ENCODE measurements at places on chromosomes 7 and 10.

DNA sequence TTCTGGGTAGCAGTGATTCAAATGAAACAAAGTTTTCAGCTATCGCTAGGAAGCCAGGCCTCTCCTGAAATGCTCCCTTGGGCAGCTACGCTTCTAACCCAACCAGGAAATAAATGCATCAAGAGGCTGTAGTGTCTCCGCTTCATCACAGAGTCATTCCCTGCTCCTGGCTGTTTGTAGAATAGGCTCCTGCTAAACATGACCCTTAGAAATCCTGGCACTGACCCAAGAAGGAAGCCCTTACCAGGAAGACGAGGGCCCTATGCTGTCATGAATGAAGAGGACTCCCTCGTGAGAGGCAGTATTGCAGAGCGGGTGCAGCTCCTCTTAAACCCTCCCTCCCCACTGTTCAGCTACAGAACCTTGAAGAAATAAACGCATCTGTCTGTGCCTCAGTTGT lies 48.3 kb downstream of the NOD1 start:
- no peak for DNase-seq

GRCh38 chr10:24790599-24790998 lies 66.9 kb upstream of the ARHGAP21 start:
- DNase-seq, result no peak

GRCh38 chr10:31780717-31781116 lies 147.9 kb downstream of the ARHGAP12 start:
- DNase-seq, result no peak

GRCh38 chr7:133529861-133530260 lies 277.0 kb downstream of the EXOC4 start:
- no peak for DNase-seq

GRCh38 chr7:26704786-26705185 lies 159.6 kb downstream of the SKAP2 start:
- no peak for DNase-seq

DNA sequence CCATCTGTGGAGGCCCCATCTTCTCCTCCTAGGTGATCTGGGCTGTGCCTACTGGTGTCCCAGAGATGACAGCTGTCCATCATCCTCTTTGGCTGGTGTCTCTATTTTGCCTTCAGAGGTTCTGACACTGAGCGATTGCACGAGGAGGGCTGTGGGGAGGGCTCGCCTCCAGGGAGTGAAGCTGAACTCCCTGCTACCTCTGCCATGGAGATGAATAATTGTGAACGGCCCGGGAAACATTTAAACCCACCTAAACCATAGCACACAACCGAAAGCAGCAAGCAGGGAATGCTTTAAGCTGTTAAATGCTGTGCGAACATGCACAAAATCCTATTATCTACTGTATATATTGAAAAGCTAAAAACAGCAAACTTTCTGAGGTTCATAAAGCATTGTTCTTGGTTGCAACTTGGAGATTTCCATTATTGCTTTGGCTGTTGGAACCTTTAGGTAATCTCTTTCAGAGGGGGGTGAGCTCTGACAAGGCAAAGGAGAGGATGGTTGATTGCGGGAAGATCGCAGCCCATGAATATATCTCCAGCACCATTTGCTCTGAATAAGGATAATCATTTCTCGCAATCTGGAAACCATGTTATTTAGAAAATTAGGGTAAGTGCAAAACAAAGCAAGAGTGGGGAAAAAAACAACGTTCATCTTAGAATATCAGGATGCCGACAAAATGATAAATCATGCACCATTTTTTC lies 507.6 kb downstream of the GALNT17 start:
- no peak for DNase-seq

GRCh38 chr7:156892081-156892800 lies 742 bp downstream of the LMBR1 start:
- no peak for DNase-seq

DNA sequence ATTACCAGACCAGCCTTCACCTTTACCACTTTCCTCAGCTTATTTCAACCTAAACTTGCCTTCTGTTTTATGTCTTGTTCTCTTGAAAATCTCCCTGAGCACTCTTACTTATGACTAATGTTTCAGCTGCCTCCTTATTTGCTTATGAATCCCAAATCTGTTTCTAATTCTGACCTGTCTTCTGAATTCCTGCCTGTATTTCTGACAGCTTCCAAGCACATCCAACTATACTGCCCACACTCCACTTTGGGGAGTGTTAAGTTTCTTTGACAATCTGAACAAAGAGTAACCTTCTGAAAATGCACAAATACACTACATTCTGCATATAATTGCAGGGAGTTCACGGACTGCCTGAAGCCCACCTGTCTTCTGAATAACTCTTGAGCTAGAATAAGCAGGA lies 48.7 kb downstream of the ARMC3 start:
- DNase-seq, result no peak

DNA sequence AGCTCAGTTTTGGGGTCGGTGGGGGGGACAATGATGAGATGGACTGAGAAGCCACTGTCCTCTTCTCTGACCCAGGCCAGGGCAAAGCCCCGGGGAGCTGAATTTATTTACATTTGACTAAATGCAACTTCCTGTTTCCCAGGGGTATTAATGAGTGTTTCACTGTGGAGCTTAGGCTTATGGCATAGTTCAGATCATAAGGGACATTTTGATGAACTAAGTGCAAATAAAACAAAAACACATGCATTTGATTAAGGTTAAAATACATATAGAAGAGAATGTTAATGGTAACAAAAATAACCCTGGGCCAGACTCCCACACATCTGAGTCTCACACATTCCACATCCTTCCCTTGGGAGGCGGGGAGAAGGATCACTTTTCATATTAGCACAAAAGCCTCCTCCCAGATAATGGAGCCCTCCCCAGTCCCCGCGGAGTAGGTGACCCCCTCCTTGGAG lies 320.6 kb downstream of the FRMD4A start:
- DNase-seq, result peak; percentile 52

- no peak for DNase-seq
Measured at GRCh38 chr10:124763267-124763666, 19.1 kb upstream of the FAM53B start.

GRCh38 chr10:72328829-72329204 lies 25.9 kb downstream of the DNAJB12 start:
- DNase-seq, result no peak

DNA sequence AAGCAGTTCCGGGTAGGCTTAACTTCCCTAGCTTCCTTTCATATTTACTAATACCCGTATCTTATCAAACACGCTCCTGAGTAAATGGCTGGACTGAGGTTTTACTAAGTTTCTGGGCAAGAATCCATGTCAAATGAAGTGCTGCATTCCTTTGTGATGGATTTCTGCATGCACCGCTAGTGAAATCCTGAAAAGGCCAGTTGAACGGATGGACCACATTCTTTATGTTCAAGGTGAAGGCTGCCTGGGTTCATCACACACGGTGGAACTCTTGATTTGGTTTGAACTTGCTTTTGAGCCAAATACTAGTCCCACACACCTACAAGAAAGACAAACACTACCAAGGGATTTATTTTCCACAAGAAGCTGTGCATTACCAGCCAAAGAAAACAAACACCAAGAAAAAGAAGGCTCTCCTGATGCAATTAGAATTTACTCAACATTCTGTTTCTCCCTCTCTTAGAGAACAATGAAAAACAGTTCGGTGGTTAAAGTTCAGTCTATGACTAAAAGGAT lies 255.0 kb upstream of the SEMA3C start:
- peak; percentile 89 for DNase-seq

DNA sequence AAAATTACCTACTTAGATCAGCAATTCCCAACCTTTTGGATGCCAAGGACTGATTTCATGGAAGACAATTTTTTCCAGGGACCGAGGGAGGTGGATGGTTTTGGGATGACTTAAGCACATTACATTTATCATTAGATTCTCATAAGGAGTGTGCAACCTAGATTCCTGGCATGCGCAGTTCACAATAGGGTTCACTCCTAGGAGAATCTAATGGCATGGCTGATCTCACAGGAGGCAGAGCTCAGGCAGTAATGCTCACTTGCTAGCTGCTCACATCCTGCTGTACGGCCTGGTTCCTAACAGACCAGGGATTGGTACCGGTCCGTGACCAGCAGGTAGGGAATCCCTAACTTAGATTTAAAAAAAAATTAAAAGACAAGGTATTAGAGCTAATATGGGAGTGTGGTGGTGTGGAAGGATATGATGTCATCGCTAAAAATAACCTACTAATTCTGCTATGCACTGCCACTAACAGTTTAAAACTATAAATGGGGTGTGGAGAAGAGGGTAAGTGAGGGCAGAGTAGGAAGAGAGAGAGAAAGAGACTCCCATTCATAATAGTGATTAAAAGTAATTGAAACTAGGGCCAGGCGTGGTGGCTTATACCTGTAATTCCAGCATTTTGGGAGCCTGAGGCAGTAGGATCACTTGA lies 282.7 kb downstream of the BAMBI start:
- no peak for DNase-seq

- DNase-seq, result no peak
Measured at GRCh38 chr10:2351566-2351965, 614.2 kb upstream of the ADARB2 start.

- DNase-seq, result peak; percentile 12
Measured at GRCh38 chr7:38731215-38731614, 100.0 kb upstream of the AMPH start.

DNA sequence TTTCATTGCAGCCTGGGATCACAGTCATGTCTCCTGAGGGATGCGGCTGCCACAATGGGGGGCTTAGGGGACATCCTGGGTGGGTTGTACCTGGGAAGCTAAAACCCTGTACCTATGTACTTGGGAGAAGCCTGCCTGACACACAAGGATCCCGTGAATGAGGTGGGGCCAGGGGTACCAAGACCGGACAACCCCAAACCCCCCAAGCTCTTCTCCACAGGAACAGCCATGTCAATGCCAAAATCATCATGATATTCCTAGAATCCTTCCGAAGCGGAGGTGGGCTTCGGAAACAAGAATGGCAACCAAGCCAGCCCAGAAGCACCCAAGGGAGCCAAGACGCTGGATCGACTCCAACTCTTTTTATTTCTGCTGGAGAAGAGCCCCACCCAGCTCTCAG lies 260.3 kb upstream of the TCERG1L start:
- DNase-seq, result no peak

DNA sequence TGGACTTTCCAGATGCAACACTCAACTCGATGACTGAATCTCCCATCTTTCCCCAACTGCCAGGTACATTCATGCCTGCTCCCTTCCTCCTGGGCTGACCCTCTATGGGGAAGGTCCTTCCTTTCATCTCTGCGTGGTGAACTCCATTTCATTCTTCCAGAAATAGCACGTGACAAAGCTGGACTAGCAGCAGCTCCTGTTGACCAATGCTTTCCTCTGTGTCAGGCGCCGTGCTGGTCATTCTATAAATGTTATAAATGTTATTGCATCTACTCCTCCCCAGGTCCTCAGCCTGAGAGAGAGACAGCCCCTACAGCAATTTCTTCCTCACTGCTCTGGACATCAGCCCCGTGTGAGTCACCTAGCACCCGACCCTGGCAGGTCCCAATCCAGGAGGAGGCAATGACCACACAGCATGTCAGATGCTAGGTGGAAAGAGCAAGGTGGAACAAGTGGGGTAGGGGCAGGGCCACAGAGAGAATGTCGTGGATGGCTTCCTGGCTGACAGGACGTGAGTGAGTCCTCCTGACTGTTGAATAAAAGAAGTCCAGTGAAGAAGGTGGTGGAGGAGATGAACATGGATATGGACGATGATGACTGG lies 178.1 kb downstream of the ADAM12 start:
- no peak for DNase-seq

- peak; percentile 88 for DNase-seq
Measured at GRCh38 chr7:2175514-2175913, 57.2 kb downstream of the MAD1L1 start.

DNA sequence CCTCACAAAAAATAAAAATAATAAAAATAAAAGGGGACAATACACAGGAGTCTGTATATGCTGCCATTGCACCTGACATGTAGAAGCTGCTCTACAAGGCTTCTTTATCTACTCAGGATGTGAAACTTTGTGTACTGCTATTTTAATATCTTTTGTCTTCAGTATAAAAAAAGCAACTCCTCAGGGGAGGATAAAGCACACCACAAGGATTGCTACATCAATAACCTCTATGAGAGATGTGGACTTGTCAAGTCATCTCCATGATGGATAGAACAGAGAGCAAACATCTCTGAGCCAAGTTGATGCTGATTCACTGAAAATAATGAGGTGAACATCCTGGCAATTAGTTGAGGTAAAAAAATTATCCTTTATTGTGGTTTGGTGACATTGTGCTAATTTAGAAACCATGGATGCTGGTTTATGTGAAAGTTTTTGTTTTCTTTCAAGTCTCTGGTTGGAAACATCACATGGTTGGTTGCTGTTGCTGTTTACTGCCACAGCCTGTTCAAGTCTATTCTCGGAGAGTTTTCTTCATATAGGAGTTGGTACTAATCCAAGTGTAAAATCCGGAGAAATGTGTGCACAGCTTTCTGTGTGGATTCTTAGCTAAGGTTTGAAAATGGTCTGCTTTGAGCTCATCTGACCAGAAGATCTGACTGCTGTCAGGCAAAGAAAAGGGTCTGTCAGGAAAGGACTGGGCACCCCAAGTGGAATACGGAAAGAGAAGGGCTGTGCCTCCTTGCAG lies 1.5 kb upstream of the HECW1 start:
- DNase-seq, result no peak

GRCh38 chr10:119782981-119783664 lies 57.3 kb downstream of the INPP5F start:
- DNase-seq, result no peak

DNA sequence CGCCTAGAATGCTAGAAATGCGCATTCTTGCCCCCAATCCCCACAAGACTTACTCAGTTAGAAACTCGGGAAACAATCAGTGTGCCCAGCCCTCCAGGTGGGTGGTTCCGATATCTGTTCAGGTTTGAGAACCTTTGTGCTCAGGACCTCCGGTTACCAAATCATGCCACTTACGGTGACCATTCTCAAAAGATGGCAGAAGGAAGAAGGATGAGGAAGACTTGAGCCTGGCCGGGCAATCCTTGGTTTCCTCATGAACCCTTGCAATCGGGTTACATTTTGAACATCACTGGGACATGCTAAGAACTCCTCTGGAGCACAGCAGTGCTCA lies 52.1 kb downstream of the RBM17 start:
- DNase-seq, result no peak

- DNase-seq, result no peak
Measured at GRCh38 chr7:13524076-13524475, 465.4 kb downstream of the ETV1 start.

GRCh38 chr7:134042307-134042706 lies 84.8 kb upstream of the LRGUK start:
- DNase-seq, result no peak

DNA sequence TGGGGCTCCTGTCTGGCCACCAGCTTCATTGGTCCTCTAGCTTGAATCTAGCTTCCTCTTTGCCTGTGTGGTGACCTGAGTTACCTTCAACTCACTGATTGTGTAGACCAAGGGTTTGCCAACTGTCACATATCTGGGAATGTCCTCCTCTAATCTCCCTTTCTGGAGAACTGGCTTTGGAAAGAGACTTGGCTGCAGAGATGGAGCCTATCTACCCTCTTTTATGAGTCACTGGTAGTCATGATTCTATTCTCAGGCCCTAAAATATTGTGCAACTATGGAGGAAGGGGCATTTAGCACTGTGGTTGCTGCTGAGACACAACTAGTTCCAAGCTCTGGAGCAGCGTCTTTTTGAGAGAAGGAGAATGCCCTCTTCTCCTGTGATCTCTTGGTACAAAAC lies 691.3 kb downstream of the KCNMA1 start:
- DNase-seq, result no peak

- no peak for DNase-seq
Measured at GRCh38 chr10:31757831-31758230, 170.8 kb downstream of the ARHGAP12 start.

- DNase-seq, result peak; percentile 46
Measured at GRCh38 chr10:110746254-110746826, 102.2 kb downstream of the RBM20 start.

Data from kidney glomerular epithelial cell (primary cell).